ENCODE measurements at places on chromosomes 4 and X.

- DNase-seq = no peak
Observed at GRCh38 chr4:8009710-8010511, 70.2 kb upstream of the AFAP1 start.

DNA sequence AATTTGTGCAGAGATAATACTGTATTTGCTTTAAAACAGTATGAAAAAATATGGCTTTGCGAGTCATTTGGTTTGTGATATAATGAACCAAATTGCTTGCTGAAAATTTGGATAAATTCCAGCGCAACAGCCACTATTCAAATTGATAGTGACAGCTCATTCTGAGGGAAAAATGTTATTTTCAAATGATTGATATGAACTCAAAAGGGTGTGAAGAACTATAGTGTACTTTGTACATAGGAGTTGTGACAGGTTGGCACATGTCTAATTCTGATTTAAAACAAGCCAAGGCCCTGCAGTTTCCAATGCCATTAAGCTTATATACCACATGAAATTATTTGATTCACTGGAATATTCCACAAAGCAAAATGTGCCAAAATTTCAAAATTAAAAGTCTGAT, 1628.9 kb upstream of the AGA start:
- DNase-seq = no peak

DNA sequence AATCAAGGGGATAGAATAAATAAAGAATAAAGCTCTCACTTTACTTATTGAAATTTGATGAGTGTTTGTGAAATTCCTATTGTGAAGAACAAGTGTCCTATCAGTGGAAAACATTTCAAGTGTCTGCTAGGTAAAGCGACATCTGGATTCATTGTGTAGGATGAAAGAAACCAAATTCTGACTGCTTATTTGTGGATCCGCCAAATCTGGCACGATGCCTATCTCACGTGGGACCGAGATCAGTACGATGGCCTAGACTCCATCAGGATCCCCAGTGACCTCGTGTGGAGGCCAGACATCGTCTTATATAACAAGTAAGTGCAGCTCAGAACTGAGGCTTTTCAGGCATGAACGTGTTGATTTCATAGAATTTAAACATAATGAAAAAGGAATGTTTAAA, 1.9 kb downstream of the CHRNA9 start:
- no peak for DNase-seq

DNA sequence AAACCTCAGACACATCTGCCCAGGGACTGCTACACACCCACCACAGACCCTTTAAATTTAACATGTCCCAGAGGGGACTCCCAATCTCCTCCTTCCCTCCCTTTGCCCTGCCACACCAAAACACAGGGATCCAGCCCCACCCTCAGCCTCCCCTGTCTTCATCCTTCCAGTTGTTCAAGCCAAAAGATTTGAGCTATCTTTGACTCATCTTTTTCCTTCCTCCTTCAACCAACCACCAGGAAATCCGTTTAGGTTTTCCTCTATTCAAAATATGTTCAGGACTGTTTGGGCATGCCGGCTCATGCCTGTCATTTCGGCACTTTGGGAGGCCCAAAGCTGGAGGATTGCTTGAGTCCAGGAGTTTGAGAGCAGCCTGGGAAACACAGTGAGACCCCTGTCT, 6.9 kb upstream of the STK32B start:
- no peak for DNase-seq

- DNase-seq = no peak
Observed at GRCh38 chr4:723751-724530, 18.3 kb downstream of the PCGF3 start.

DNA sequence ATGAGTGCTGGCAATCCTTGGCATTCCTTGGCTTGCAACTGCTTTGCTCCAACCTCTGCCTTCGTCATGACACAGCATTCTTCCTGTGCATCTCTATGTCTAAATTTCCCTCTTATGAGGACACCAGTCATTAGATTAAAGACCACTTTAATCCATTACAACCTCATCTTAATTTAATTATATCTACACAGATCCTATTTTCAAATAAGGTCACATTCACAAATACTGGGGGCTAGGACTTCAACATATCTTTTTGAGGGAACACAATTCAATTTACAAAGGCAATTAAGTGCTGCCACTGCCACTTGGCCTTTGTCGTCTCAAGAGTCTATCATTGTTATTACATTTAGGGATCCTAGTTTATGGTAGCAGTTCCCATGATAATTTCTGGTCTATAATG, 163.7 kb upstream of the PPP1R2C start:
- no peak for DNase-seq

DNA sequence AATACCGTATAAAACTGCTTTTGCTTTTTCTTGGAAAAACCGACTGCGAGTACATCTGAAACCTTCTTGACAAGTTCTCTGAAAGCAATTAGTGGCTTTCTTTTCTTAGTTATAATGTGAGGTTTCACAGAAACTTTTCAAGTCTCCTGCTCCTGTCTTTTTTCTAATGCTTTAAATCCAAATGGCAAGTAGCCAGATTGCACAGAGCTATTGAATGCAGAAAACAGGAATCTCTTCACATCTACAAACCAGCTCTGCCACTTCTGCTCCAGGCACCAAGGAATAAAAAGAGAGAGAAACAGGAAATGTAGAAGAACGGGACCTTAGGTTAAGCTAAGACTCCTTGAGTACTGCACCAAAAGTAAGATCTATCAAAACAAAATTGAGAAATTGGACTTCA, 267.3 kb upstream of the TET2 start:
- peak; percentile 13 for DNase-seq

- no peak for DNase-seq
Observed at GRCh38 chrX:6004529-6004928, 224.1 kb downstream of the NLGN4X start.

DNA sequence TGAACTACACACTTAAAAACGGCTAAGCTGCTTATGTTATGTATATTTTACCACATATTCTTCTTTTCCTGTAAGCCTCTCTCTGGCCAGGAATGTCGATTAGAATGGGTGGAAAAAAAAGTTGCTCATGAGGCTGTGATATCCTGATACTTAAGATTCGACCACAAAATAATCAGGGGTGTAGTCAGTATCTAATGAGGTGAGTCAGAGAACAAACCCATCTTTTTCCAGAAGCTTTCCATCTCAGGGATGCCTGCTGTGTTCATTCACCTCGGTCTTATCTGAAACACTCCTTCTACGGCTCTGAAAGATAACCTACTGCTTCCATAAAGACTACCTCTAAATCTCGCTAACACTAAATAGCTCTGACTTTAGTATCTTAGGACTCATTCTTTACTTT, 142.7 kb upstream of the MAP3K15 start:
- DNase-seq = no peak

GRCh38 chrX:114210879-114211278, 373.0 kb upstream of the HTR2C start:
- no peak for DNase-seq

- no peak for DNase-seq
Observed at GRCh38 chr4:25873632-25874129, 10.9 kb upstream of the SEL1L3 start.

GRCh38 chr4:144709793-144710525, 64.0 kb downstream of the HHIP start:
- no peak for DNase-seq

- DNase-seq = no peak
Observed at GRCh38 chr4:168483811-168484210, 3.5 kb upstream of the DDX60L start.

DNA sequence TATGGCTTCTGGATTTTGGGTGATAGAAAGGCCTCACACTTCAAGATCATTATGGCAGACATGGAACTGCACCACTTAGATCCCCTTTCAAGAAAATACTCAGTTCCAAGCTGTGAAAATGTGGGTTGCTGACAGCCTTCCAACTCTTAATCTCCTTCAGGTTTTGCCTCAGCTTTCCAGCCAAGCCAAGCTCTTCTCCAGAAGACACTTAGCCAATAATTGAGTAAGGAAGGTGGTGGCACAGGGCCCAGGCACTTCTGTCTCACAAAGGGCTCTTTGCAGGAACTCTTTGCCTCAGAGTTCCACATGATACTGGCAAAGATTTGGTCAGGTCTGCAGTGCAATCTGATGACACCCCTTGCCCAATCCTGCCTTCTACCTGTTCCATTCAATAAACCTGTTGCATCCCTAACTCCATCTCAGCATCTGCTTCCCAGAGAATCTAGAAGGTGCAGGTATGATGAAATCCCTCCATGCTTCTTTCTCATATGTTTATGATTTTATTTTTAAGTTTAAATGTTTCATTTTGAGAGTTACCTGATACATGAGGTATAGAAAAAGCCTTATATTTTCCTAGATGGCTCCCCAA, 30.6 kb downstream of the ANXA5 start:
- DNase-seq = no peak

DNA sequence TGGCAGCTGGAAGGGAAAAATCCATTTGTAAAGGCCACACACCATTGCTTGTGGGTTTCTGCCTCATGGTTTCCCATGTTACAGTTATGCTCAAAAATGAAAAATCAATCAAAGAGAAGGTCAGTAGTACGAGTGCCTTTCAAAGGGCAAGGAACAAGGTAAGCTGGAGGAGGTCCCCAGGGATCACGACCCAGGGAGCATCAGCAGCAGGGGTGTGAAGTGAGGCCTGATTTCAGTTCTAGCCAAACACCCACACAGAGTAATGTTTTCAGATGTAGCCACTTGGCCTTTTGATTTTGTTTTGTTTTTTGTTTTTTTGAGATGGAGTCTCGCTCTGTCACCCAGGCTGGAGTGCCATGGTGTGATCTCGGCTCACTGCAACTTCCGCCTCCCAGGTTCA, 69.4 kb upstream of the AFAP1 start:
- no peak for DNase-seq

DNA sequence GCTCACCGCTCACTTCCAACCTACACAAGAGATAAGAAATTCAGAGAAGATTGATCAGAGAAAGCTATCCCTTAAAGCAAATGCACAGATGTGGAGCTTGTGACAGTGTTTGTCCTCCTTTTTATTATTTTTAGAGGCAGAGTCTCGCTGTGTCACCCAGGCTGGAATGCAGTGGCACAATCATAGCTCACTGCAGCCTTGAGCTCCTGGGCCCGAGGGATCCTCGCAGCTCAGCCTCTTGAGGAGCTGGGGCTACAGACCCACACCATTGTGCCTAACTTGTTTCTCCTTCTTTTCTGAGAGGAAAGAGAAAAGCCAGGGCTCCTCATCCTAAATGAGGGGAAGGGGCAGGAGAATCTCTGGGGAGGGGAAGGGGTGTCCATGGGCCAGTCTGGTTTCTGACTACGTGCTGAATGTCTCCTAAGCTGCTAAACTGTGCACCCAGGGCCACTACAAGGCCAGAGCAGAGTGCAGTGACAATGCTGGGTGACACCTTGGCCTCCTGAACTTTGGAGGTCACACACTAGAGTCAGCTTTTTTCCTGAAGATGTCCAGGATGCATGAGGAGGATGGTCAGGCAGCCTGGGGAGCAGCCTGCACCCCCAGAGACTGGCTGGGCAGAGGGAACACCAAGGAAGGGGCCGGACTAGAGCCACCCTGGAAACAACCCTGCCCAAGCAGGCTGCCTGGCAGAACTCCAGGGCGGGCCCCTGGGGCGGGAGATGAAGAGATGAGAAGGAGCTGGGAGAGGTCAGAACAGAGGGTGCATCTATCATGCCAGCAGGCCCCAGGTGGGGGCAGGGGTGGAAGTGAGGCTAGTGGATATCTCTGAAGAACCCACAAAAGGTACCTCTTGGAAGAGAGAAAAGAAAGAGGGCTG, 55.5 kb upstream of the PROM1 start:
- DNase-seq = no peak

GRCh38 chr4:75169427-75169826, 236.5 kb downstream of the PARM1 start:
- no peak for DNase-seq

DNA sequence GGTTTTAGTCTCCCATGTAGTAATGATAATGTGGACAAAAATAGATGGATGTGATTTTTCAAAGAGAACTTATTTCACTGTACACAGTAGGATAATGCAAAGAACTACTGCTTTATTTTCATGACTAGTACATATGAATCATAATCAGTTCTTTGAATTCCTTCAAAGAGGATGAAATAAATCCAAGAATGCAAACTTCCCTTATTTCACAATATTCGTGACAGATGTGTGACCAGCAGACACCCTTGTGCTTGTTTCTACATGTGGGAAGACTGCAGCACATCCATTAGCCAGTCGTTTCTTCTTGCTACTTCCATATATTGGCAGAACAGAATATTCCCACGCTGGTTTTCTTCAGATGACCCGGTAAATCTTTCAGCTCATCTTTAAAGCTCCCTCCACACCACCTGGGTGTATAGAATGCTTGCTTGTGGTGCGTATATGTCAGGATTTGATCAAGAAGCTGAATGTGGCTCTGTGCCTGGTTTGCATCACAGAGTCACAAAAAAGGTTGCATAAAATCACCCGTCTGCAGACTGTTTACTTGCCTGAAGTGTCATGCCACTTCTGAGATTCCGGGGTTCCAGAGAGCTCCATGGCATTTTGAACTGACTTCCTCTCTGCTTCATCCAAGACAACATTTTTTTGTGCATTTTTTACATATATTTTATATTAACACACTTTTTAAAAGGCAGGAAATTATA, 47.7 kb upstream of the FAT4 start:
- no peak for DNase-seq

- no peak for DNase-seq
Observed at GRCh38 chr4:140188975-140189374, 35.0 kb upstream of the MAML3 start.

GRCh38 chr4:149076401-149076800, 634.2 kb upstream of the NR3C2 start:
- no peak for DNase-seq

DNA sequence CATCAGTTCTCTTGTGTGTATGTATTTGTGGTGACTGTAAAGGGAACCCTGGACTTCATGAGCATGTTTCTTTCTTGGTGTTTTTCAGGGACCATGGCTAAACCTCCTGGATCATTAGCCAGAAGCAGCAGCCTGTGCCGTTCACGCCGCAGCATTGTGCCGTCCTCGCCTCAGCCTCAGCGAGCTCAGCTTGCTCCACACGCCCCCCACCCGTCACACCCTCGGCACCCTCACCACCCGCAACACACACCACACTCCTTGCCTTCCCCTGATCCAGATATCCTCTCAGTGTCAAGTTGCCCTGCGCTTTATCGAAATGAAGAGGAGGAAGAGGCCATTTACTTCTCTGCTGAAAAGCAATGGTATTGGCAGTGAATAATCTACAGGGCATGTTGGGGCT, 157.0 kb downstream of the STIM2 start:
- no peak for DNase-seq

DNA sequence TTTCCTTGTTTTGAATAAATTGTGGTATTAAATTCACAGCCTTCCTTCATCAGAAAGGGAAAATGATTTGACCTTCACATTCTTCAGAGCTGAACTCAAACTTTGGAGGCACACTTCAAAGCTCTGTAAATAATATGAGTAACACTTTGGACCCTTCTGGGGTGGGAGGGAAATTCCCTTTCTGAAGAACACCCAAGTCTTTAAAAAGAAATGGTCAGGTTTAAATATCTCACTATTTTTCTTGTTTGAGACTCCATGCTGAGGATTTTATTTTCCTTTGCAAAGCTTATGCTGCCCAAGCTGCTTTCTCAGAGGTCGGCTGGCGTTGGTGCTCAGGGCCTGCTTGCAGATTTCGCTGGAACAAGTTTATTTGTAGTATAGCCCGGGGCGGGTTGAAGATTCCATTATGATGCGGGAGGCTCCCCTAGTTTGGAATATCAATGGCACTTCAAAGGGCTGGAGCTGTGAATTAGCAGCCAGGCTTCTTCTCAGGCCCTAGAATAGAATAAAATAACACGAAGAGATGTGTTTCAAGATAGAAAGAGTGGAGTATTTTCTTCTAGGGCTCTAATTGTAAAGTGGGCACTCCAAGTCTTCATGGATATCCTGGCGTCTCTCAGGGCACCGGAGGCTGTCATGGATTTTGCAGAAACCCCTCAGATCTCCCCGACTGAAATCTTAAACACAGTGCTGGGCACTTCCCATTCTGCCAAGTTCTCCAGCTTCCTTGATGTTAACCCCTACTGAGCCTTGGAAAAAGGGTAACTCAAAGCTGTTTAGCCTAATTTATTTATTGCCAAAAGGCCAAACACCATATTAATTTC, 315.6 kb downstream of the GPAT3 start:
- no peak for DNase-seq
